ENCODE measurements at places on chromosomes 13 and 19. TPM values are rescaled to one million over a fixed set of nuclear protein-coding genes. Genes with fewer than 3 reads are reported as not detected.

Gene CNOT3
- 107 TPM for total RNA-seq

DNA sequence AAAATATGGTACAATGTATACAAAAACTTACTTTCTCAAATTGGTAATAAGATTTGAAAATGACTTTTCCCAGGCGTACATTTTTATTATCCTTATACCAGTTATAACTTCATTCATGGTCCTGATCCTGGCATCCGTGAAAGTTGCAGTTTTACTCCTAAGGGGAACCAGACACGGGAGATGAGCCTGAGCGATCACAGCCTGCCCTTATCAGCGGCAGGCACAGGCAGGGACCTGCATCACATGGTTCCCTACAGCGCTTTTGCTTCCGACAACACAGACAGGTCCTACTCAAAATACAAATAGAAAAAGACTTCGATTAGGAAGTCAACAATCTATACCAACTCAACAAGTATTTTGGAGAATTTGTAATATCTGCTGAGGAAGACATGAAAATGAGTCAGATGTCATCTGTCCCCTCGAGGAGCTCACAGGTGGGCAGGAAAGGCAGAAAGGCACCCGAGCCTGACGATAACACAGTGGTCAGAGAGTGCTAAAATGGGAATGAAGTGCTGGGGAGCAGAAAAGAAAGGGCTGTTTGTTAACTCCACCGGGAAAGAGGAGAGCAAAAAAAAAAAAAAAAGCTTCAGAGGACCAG is 93.4 kb downstream of the ABCC4 start:
- DNase-seq = no peak

Gene ZNF763
- 1.3 TPM for total RNA-seq

DNA sequence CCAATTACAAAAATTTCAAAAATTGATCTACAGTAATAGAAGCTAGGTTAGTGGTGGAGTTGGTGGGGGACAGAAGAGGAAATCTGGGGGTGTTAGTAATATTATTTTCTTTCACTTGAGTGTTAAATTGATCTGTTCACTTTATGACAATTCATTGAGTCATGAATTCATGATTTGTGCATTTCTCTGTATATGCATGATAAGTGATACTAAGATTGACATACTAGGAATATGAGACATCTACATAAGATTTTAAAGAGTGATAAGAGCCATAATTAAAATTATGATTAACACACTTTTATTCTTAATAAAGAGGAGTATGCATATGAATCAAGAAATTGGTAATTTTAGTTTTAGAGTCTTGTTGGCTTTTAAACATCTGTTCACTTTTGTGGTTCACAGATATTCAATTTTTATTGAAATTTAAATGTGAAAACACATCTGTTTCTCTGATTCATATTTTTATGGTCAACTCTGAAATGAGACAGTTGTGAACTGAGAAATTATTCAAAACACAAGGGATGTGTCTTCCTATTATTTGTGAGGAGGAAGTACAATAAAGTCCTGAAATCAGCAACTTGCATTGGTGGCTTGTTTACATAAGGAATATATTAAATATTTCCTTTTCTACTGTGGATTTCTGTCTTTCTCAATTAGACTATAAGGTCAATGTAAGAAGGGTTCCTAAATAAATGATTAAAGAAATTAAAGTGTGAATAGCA is 196.5 kb downstream of the ITGBL1 start:
- no peak for DNase-seq

DNA sequence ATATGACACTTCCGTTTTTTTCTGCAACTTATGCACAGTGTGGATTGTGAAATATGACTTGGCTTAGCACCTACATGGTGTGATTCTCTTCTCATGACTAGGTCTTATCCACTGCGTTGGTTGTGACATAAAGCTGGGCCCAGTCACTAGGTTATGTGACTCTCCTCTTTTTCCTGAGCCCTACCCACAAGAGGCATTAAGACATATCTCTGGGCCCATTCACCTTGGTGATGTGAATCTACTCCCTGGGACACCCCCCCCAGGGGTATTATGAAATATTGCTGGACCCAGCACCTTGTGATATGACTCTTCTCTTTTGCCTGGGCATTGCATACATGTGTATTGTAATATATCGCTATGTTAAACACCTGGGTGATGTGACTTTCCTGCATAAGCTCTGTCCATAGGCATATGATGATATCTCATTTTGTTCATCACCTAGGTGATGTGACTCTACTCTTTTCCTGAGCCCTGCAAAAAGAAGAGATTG is 85.8 kb upstream of the ZNF43 start:
- DNase-seq = no peak

DNA sequence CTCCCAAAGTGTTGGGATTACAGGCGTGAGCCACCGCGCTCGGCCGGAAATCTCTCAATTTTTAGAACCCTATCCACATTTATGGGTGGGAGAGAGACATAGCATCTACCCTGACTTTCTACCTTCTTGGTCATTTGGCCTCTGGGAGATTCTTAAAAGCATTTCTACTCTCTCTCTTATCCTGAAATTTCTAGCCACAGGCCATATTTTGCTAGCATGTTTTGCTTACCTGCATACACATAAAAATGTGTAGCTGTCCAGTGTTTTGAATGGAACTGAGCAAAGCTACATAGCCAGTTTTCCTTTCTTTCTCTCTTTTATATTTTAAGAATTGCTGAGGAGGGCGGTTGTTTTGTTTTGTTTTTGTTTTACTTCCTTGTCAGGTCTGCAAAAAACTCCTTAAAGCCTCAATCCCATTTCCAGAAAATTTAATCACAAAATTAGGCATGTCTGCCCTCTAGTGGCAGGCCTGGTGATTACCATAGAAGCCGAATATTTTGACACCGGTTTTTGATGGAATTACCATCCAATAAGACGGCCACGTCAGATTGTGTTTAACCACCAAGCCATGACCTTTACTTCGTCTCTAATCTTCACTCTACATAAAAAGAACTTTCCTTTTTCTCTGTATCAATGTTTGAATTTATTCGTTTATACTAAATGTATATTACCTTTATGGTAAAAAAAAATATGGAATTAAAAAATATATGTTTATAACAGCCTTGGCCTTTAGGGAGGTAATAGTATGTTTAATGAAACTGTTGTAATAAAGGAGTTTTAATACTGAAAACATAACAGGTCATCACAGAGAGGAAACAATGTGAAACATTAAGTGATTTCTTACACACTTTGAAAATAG is 34.4 kb upstream of the OXGR1 start:
- DNase-seq = peak; percentile 41

GRCh38 chr19:13613447-13613846 is 107.2 kb upstream of the CACNA1A start:
- no peak for DNase-seq

Gene UBE2L5
- not detected for total RNA-seq

DNA sequence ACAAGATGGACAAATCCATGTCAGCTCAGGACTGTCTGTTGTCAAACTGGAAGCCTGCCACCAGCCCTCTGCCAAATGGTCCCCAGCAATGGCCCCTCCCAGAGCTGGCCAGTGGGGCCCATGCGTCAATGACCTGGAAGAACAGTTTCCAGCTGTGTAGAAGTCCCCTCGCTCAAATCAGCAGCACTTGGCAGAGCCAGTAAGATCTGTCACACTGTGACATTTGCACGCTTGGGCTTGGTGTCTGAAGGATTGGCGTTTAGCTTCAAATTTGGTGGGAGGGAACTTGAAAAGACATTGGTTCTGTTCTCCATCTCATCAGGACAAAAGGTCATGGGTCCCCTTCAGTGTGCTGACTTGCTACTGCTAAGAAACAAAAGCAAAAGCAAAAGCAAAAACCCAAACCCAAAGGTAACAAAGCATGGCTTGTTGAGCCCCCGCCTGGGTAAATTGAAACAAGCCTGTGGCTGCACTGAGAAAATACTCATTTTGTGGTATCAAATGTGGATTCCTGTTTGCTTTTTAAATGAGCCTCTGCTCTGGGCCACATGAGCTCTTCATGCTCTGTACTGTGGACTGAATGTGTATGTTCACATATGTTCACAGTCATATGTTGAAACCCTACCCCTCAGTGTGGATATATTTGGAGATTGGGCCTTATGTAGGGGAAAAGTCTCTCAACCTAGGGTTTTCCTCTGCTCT is 253.6 kb upstream of the MAB21L1 start:
- DNase-seq = no peak

GRCh38 chr13:40306817-40307216 is 359.6 kb downstream of the FOXO1 start:
- peak; percentile 68 for DNase-seq

- DNase-seq = no peak
These were observed 1049.8 kb downstream of the OLFM4 start for GRCh38 chr13:54078271-54078870.

GRCh38 chr13:66971004-66971403 is 259.1 kb downstream of the PCDH9 start:
- DNase-seq = no peak

- DNase-seq = no peak
These were observed 19.6 kb downstream of the IER2 start for GRCh38 chr19:13169769-13170168.

GRCh38 chr13:30292325-30292724 is 15.0 kb downstream of the KATNAL1 start:
- no peak for DNase-seq

- DNase-seq = no peak
These were observed 128.8 kb downstream of the STK24 start for GRCh38 chr13:98447881-98448641.

GRCh38 chr13:64413529-64413928 is 2816.6 kb downstream of the PCDH9 start:
- no peak for DNase-seq

- no peak for DNase-seq
These were observed 9.5 kb downstream of the MEF2B start for GRCh38 chr19:19160461-19161035.

DNA sequence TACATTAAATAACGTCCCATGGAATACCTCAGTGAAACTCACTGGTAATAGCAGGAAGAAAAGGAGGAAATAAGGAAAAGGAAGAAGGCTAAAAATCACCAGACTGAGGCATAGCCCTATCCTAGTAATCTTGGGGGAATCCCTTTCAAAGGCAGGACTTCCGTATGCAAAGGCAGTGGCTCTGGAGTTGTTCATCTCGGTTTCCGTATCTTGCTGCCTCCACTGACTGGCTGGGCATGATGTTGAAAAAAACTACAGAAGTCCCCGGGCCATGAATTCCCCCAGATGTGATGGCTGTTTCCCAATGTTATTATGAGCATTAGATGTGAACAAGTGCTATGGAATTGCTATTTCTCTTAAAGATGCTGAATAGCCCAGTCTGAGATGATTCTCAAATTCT is 5.5 kb downstream of the FPR2 start:
- no peak for DNase-seq

DNA sequence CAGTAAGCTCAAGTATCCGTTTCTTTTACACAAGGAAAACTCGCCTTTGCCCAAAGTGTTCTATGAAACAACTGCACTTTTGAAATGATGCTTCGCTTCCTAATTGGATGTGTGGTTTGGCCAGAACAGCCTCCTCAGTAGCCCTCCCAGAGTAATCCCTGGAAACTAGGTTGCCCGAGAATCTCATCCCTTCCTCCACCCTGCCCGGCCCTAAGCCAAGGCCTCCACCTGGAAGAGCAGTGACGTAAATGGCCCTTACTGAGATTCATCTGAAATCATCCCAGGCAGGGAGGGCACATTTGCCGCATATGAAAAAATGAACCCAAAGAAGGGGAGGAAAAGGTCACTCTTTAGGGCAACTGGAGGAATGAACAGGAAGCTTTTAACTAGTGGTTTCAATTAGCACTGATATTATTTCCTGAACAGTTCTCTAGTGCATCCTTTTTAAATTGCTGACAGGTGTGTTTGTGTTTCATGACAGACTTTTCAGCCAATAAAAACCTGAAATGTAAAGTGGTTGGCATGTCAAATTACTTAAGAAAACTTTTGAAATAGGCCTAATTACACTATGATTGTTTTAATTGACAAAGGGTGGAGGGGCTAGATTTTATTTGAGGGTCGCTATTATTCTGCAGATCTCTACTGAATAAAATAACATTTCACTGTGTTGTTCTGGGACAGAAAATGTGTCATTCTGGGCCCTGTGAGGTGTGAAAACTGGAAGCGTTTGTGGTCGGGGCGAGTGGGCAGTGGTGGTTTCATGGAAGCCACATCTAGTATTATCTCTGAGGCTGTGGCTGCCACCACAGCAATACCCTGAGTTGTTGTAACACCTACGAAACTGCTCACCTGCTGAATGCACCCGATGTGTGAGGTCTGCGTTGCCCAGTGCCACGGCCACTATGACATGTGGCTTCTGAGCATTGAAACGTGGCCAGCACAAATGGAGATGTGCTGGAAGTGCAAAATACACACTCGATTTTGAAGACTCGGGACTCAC is 112.1 kb downstream of the ZIC5 start:
- peak; percentile 77 for DNase-seq

Gene C19orf33
- not detected for total RNA-seq

Gene SIGLECL1
- total RNA-seq = not detected

GRCh38 chr19:50480281-50481111 is 3.8 kb upstream of the GARIN5A start:
- DNase-seq = no peak

- no peak for DNase-seq
These were observed 94.1 kb downstream of the PCCA start for GRCh38 chr13:100182900-100183490.

DNA sequence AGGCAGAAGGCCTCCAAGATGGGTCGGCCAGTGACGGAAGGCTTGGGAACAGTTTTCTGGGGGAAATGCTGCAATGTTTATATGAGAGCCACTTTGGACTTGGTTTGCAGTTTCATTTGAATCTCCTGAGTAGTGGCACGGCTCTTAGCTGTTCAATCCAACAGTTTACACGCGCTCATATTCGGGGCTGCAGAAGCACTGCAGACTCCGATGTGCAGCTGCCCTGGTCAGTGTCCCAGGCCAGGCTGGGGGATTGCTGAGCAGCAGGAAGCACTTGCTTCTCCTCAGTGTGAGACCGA is 31.7 kb downstream of the CEBPG start:
- DNase-seq = no peak

DNA sequence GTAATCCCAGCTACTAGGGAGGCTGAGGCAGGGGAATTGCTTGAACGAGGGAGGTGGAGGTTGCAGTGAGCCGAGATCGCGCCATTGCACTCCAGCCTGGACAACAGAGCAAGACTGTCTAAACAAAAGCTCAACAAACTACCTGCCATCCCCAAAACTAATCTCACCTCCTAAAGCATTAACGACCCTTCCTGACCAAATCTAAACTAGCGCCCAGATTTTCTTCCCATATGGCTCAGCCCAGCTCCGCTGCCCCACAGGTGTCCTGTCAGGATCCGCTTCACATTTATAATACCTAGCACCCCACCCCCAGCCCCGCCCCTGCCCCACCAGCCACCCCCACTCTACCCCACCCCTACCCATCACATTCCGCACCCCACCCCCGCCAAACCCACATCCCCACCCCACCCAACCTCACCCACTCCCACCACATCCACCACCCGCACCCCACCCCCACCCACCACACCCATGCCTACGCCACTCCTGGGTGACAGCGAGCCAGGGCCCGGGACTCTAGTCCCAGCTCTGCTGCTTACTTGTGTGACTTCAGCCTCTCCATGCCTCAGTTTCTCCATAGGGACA is 599 bp downstream of the C19orf12 start:
- DNase-seq = no peak

GRCh38 chr19:14425696-14426138 is 6.6 kb upstream of the DDX39A start:
- no peak for DNase-seq

Gene SIGLEC11
- not detected for total RNA-seq
